ENCODE measurements at places on chromosomes 12 and 14.
A peak's percentile ranks its signal among the peaks of the same experiment; 100 is the strongest.

GRCh38 chr14:61116369-61116768, 135.3 kb downstream of the SLC38A6 start:
- DNase-seq: no peak

- DNase-seq: peak; percentile 39
These were observed 173.4 kb upstream of the ATP2B1 start for GRCh38 chr12:89882050-89882449.

DNA sequence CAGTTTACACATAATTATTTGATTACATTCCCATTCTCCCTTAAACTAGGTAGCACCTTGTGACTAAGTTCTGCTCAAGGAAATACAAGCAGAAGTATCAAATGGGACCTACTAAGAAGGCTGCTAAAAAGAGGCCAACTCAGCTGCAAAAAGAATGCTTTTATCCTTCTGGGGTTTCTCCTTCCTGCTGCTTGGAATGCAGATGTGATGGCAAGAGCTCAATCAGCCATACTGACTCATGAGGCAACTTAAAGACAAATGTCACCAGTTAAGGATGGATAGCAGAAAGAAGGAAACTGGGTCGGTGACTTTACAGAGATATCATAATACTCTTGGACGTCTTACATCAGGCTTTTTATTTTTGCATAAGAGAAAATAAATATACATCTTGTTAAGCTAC, 38.0 kb upstream of the RAP1B start:
- DNase-seq: no peak

GRCh38 chr12:2980630-2981029, 21.4 kb downstream of the TEAD4 start:
- DNase-seq: no peak

DNA sequence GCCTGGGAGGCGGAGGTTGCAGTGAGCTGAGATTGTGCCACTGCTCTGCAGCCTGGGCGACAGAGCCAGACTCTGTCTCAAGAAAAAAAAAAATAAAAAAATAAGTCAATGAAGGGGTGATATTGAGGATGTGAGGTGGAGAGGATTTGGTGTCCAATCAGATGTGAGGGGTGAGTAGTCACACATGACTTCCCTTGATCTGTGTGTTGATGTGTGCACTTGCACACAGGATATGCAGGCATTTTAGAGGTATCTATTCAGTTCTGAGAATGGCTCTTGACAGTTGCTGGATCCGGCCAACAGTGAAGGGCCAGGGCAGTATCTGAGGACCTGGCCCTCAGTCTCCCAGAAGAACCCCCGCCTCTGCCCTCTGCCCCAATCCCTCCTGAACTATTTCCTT, 7.8 kb upstream of the SP7 start:
- DNase-seq: no peak

DNA sequence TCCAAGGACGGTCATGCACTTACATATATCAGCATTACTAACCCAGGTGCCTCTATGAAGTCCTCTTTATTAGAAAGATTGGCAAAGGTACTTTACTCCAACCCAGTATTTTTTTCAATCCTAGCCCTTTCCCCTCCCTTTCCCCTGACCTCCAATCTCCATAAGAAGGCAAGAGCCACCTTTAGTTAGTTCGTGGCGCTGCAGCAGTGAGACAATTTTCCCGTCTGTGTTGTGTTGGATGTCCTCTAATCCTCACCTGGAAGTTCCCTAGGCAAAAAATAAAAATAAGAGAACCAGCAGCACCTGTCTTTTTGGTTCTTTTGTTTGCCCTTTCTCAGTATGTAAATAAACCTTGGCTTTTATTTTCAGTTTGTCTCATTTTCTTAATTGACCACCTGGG, 439.6 kb upstream of the LRFN5 start:
- no peak for DNase-seq

All from GM10248 (cell line).